C1 segment of cervical spinal cord (tissue), 14 donors: ENCODE measurements at places on chromosomes 1 and 21.

DNA sequence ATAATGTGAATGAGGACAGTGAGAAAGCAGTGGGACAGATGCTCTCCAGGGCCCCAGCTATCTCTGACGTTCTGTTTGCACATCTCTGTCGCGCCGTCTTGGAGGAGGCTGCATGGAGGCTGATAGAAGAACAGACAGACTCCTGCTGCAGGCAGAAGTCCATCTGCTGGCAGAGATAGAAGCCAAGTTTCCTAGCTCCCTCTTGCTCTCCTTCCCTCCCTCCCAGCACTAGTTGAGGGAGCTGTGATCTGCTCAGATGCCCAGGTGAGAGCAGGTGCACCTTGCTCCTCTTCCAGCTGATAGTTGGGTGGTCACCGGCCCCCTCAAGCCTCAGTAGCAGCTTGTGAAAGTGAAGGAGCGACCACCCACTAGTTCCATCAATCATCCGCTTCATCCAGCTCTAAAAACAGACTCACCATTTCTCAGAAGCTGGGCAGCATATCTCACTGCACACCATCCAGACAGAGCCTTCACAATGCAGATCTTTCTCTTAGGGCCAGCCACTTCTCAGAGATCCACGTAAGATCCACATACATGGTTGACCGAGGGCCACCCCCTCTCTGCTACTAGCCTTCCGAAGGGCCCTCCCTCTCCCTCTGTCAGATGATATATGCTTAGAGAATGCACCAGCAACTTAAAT is 12.9 kb downstream of the LRRN2 start:
- no peak for DNase-seq

- DNase-seq, result no peak
These were observed 9.8 kb upstream of the KCNQ4 start for GRCh38 chr1:40773748-40774265.

GRCh38 chr1:218123968-218124367 is 161.1 kb upstream of the RRP15 start:
- no peak for DNase-seq

DNA sequence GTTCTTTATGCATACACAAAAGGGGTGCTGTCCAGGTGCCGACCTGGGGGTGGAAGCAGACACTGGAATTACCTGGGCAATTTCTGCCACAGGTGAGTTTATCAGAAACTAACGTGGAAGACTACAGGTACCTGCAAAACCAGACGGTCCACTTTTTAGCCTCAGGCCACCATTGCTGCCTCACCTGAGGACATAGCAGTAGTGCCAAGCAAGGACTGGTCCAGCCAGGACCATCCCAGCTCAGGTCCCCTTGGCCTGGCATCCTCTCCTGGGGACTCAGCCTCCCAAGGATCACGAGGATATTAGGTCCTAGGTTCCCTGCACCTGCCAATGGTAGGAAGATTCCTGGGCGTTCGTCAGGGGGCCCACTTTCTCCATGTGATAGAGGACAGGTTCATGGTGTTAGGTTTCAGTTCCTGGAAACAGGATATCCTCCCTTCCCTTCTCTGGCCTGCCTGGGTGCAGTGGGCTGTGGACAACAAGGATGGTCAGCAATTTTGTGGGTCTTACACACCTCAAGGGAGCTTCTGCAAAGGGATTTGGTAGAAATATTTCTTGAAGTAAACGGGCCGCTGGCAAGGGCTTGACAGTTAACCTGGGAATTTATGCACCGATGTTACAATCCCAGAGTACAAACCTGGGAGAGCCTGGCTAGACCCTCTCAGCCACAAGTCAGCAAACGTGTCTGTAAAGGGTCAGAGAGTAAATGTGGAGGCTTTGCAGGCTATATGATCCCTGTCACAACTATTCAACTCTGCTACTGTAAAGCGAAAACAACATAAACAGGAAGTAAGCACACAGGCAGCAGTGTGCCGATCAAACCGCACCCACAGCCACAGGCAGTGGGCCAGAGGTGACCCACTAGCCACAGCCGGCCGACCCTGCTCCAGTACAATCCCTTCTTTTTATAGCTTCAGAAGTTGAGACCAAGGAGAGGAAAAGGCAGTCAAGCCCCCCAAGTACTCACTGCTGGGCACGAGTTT is 71.4 kb upstream of the RAB4A start:
- DNase-seq, result no peak

DNA sequence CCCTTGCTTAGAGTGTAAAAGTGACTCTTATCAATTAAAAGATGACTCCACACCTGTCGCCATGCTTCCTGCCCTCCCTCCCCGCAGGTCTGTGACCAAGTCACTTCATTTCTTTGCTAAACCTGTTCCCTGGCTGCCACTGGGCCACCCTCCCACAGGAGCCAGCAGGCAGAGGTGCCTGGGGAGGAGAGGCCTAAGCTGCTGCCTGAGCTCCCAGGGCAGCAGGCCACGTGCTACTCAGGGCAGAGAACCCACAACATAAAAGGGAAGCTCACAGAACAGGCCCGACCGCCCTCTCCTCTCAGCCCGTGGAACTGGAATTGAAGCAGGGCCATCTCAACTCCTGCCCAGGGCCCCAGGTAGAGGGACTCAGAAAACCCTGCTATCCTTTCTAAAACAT is 4.9 kb downstream of the C1orf198 start:
- DNase-seq, result no peak

- DNase-seq, result no peak
These were observed 2.5 kb downstream of the FCRL2 start for GRCh38 chr1:157774412-157774811.

- no peak for DNase-seq
These were observed 56.3 kb downstream of the KCNAB2 start for GRCh38 chr1:6101826-6102531.

- DNase-seq, result no peak
These were observed 749 bp downstream of the SEC16B start for GRCh38 chr1:177969109-177969508.

DNA sequence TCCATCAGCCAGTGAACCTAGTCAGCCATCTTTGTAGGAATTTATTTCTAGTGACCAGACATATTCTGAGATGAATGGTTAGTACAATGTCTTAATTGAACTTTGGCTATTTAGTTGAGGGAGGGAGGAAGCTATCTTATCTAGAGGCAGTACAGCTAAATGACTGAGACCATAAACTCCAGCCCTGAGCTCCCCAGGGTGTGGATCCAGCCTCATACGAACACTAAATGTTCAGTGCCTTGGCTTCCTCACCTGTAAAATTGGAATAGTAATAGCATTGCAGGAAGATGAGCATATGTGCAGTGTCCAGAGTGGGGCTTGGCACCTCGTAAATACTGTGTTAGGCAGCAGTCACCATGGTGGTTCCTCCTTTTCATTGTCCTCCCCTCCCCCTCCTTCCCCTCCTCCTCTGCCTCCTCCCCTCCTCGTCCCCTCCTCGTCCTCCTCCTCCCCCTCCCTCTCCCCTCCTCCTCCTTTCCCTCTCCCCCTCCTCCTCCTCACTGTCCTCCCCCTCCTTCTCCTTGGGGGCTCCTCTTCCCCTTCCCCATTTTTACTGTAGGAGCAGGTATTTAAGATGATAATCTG is 108.2 kb downstream of the GALNT2 start:
- no peak for DNase-seq

GRCh38 chr21:37548521-37548981 is 182.0 kb downstream of the DYRK1A start:
- DNase-seq, result no peak

DNA sequence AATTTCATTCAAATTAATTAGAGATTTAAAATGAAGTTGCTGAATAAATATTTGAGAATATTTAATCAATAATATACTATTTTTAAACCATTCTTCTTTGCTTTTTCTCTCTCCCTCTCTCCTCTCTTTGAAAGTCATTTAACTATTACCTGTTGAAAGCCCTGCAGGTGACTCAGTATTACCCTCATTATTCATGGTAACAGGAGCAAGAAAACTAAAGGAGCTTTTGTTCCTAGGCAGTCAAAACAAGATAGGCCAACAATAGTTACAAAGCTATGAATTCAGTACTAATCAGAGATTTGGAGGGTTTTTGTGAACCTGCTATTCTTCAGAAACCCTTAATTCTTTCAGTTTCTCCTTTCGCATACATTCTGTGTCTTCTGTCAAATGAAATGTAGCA is 721.3 kb upstream of the NCAM2 start:
- no peak for DNase-seq

DNA sequence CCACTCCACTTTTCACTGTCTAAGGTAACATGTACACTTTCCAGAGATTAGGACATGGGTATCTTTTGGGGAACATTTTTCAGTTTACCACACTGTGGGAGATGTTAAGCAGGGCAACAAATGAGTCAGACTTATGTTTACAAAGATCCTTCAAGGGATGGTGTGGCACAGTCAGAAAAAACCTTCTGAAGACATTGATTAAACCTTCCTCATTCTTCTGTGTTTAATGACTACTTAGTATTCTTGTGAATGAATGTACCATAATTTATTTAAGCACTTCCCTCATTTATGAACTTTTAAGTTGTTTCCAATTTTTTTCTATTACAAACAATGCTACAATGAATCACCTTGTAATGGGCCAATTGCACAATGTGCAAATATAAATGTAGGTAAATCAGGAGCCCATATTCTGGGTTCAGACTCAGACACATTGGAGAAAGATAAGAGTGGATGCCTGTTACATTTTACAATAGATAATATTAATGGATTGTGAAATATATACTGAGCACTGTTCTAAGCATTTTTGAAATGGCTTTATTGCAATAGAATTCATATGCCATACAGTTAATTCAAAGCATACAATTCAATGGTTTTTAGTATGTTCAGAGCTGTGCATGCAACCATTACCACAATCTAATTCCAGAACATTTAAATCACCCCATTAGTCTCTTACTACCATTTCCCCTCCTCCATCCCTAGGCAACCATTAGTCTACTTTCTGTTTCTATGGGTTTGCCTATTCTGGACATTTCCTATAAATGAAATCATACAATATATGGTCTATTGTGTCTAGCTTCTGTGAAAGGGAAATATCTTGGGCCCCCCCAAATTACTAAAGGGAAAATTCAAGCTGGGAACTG is 1.9 kb upstream of the SFT2D2 start:
- no peak for DNase-seq

GRCh38 chr1:76843821-76844464 is 23.3 kb upstream of the ST6GALNAC5 start:
- DNase-seq, result no peak

- DNase-seq, result no peak
These were observed 5.0 kb downstream of the GUCA2B start for GRCh38 chr1:42158189-42158588.

DNA sequence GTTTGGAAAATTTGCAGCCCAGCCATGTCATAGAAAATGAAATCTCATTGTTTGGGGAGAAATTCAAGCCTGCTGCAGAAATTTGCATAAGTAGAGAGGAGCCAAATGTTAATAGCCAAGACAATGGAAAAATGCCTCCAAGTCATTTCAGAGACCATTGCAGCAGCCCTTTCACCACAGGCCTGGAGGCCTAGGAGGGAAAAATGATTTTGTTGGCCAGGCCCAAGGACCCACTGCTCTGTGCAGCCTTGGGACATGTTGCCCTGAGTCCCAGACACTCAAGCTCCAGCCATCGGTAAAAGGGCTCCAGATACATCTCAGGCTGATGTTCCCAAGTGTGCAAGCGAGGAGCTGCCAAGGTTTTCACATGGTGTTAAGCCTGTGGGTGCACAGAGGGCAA is 1.1 kb downstream of the KRTAP19-2 start:
- DNase-seq, result no peak

DNA sequence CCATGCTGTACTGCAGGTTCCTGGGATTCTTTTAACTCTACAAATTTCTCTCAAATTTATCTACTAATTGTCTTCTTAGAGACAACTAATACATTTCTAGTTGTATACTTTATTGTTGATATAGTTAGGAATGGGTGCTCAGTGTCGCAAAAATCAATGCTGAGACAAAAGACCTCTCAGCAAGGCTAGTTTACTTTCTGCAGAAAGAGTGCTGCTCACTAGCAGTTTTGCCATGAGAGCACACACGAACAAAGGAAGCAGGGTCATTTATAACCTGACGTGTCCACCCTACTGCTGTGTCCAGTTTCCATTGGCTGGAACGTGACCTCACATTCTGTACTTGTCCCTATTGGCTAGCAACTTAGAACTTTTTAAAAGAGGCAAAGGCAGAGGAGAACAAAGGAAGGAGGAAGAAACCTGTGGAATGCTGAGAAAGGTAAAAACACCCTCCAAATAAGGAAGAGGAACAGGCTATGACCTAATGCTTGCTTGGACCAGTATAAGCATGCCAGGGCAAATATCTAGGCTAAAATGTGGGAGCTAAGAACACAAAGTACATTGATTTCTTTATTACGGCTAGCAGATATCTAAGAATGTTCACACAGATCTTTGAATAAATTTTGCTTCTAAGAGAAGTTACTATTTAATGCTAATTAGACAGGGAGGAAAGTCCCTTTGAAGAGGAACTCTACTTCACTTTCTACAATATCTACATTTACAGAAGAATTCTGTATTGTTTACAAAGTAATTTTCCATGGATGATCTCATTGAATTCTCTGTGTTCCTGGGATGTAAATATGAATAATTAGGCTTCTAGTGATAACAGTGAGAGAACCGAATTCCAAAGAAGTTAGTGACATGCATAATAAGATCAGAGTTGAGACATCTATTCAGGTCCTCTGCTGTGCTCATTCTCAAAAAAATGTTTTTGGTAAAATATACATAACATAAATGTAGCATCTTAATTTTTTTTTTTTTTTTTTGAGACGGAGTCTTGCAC is 86.0 kb upstream of the MAP10 start:
- DNase-seq, result no peak

GRCh38 chr1:202835548-202836072 is 24.9 kb downstream of the PCAT6 start:
- no peak for DNase-seq

- DNase-seq, result peak; percentile 52
These were observed 65.9 kb downstream of the NDUFS5 start for GRCh38 chr1:39091845-39092645.

DNA sequence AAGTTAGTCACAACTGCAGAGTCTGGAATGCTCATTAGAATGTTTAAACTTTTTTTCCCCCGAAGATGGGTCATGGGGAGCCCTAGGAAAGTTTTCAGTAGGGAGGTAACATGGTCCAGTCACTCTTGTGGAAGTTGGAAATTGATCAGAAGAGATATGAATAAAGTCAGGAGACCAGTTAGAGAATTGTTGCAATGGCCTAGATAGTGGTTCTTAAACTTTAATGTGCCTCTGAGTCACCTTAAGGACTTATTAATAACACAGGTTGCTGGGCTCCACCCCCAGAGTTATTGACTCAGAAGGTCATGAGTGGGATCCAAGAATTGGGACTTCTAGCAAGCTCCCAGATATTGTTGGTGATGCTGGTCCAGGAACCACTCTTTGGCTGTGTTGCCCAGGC is 3.2 kb upstream of the TFAP2E start:
- DNase-seq, result no peak

DNA sequence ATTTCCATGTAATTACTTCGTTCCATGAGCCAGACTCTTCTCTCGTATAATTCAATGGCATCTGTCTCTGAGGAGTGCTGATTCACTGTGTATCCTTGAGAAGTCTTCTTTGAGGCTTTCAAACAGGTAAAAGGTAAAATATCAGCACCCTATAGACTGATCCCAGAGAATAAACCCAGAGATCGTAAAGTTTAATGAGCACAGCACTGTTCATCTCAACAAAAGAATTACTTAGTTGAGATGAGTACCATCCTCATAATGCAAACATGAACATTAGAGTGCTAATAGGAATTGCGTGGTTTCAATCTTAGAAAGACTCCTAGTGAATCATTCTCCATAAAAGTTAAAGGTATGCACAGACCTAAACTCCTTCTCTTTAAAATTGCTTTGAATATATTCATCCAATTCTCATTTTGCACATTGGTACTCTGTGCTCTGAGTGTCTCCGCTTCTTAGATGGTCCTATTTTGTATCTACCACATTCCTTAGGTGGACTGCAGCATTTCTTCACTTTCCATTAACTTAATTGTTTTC is 97.2 kb downstream of the TBX15 start:
- no peak for DNase-seq
